ENCODE measurements at places on chromosomes 1 and 21.

DNA sequence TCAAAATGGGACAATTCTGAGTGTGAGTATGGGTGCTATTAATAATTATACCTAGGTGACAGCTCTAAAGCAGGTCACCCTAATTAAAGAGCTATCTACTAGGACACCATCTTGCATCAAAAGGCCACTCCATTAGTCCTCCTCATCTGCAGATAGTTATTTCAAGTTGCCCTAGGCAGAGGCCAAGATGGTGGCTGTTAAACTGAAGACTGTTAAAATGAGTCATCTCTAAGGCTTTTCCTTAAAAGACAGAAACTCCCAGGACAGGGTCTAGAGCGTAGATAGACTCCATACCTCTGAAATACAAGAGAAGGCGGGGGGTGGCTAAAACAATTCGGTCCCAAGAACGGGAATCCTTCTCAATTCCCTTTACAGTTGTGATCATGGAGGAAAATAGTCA, 4.5 kb upstream of the ZNF697 start:
- no peak for DNase-seq

- DNase-seq = no peak
These were observed 11.6 kb upstream of the DNAJC6 start for GRCh38 chr1:65297706-65298105.

DNA sequence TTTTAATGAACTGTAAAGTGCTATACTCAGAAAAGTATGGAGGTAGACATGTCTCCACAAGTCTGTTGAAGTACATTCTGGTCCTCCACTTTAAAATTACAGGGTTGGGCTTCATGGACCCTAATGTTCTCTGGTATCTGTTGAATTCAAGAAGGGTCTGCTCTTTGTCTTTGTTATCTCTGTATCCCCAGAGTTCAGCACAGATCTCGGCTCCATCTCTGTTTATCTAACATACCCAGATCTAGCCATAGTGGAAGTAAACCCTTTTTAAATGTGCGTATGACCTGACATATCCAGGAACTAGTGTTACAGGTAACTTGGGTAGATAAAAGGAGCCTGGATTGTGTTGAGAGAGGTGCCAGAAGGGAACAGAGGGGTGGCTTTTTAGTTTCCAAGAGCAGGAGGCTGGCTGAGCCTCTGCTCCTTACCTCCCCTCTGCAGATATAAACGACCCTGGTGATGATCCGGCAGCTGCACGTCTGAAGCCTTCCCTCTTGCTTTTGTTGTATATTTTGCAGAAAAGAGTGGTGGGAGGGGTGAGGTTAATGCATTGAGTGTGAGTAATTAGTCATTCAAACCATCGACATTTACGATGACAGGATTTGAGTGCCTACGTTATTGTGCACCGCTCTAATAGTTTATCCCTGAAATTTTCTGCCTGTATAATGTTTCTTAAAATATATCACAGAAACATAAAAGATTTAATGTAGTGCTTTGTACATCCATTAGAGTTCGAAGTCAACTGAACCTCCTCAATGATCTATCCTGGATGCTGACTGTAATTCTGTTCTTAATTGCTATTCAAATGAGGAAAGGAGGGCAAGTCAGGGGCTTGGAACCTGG, 30.8 kb downstream of the ELAVL4 start:
- DNase-seq = no peak

GRCh38 chr1:230261928-230262650, 164.0 kb downstream of the PGBD5 start:
- no peak for DNase-seq

DNA sequence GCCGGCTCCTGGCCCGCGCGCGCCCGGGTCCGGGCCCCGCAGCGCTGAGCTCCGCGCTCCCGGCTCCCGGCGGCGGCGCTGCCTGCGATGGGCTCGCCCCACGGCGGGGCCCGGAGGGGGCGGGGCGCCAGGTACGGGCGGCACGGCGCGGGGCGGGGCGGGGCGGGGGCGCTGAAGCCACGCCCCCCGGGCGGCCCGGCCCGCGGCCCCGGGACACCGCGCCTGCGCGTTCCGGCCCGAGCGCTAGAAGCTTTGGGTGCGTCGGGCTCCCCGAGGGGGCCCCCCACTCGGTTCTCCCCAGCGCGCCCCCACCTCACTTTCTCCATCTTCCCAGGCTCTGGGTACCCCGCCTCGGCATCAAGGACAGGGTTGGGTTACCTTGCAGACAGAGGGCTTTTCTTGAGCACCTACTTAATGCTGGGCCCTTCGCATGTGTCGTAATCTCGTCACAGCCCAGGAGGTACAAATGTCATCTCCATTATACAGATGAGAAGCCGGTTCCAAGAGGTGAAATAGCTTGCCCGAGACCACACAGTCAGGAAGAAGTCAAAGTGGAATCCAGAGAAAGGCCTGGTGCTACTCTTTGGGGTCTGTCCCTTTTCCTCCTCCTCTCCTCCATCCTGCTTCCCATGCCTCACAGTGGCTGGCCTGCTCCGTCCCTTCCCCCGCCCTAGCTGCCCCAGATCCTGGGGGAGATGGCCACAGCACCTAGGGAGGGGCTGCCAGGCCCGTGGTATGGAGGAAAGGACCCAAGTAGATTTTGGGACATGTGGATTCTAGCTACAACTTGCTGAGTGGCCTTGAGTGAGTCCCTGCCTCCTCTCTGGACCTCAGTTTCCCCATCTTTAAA, 46.5 kb downstream of the RAP1GAP start:
- DNase-seq = no peak

- no peak for DNase-seq
These were observed 6.3 kb downstream of the WASF2 start for GRCh38 chr1:27483659-27484058.

DNA sequence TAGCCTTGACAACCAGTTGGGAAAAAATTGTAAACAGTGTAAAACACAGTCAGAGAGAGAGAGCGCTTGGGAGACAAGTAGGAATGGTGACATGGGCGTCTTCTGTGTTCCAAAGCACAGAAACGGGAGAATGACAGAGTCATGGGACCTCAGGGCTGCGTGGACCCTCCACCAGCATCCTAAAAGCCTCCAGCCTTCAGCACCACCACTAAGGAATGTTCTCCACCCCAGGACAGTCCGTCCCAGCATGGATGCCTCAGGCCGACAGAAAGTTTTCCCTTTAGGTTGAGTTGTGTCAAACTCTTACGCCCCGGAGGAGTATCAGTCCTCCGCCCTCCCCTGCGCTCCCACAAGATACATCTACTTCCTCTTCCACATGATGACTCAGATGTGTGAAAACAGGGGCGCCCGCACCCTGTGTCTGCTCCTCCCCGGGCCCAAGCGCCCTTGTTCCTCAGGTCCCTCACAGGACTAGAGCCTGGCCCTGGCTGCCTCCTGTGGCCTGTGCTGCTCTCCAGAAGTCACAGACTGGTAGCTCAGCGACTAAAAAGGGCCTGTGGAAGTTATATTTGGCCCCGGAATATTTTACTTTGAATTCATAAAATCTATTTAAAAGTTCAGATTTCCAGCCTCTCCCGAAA, 63.9 kb upstream of the EFHD2 start:
- no peak for DNase-seq

GRCh38 chr1:80994934-80995333, 805.8 kb upstream of the ADGRL2 start:
- DNase-seq = peak; percentile 5

DNA sequence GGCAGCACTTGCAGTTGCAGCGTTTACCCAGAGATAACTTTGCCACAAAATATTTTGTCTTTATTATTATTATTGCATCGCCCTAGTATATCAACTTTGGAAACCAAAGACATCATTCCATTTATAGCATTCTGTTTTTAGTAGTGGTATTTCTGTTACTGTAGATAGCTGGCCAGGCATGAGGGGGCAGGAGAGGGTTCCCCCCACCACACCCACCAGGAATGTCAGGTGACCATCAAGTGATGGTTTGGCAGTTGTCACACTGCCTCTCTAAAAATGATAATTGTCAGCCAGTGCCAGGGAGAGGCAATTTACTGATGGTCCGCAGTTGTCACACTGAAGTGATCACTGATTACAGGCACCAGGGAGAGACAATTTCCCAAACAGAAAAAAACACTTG, 135.6 kb downstream of the TSEN15 start:
- DNase-seq = no peak

DNA sequence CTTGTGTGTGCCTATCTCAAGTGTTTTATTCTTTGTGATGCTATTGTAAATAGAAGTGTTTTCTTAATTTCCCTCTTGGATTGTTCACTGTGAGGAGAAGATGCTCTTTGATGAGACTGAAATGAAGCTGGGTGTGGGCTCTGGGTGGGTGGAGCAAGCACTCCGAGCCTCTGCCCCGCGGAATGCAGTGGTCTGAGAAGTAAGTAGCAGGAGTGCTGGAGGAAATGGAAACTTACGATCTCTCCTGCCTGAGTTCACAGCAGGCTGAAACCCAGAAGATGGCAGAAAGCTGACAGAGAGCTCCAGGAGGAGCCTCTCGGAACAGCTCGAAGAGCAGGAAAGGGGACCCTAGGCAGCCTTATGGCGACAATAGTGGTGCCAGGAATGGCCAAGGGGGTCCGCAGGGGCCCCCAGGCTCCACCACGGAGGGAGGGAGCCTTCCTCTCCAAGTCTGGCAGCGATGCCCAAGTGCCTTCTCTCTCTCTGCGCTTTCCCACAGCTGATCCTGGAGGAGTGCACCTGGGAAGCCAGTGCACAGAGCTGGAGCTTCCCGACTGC, 126.8 kb upstream of the COL6A1 start:
- no peak for DNase-seq

GRCh38 chr1:114587203-114587991, 6.0 kb upstream of the BCAS2 start:
- no peak for DNase-seq

- no peak for DNase-seq
These were observed 30.3 kb downstream of the DENND1B start for GRCh38 chr1:197744979-197745378.

- DNase-seq = no peak
These were observed 265.5 kb downstream of the ST6GALNAC3 start for GRCh38 chr1:76340056-76340455.

DNA sequence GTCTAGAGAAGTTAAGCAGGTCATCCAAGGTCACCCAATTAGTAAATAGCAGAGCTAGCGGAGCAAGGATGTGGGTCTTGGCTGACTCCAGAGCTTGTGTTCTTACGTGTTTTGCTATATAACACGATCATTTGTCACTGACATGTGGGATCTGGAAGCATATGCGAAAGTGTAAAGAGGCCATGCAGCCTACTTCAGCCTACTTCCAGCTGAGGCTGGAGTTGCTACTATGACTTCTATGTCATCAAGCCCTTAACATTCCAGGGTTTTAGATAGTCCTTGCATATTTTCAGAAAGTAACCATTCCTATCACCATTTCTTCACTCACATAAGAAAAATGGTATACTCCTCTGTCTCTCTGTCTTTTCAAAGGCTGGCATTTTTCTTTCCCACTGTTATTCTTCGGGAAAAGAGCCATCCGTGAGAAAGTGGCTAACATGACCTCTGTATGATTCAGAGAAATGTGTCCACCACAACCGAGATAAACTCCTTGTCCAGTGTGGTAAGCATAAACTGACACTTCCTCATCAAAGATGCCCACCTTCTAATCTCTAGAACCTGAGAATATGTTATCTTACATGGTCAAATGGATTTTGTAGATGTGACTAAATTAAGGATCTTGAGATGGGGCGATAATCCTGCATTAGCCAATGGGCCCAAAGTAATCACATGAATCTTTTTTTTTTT, 24.0 kb upstream of the ABL2 start:
- peak; percentile 59 for DNase-seq

DNA sequence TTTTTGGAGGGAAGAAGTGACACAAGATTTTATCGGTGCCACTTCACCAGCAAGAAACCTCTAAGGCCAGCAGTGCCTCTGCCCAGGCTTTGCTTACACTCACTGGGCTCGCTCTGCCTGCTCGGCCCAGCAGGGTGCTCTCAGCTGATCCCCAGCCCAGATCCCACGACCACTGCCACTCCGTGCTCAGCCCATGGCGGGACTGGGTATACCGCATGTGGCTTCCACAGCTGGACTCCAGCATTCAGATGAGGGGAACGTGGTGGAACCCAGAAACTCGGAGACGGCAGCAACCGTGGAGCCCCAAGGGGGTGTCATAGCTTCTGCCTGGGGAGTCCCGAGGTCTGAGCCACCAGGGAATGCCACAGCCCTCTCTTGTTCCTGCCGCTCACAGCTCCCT, 12.9 kb downstream of the USP25 start:
- no peak for DNase-seq

- DNase-seq = peak; percentile 73
These were observed 36.9 kb upstream of the C1orf105 start for GRCh38 chr1:172383536-172383935.

DNA sequence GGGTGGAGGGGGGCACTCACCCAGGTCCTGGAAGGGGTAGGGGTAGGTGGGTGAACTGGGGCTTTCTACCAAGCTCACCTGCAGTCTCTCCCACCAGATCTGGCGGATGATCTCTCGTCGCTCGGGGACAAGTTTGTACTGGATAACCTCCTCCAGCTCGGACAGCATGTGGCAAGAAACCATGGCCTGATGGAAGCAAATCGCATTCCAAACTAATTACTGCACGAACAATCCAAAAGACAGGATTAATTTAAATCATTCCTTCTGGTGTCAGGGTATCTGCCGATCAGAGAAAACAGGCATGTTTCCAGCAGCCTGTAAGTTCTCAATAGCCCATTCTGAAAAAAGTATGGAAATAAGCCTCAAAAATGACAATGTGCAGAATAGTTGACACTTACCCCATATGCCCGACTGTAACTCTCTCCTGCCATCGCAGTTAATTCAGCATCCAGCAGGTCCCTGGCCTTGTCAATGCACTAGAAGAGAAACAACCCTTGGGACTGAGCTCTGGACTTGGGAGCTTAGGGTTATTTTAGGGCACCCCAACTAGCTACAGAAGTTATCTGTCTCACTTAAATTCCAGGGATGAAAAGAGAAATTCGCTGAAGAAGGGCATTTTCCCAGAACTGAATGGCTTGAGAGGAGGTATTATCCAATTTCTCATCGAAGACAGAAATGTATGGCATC, 44.4 kb upstream of the ANGPTL7 start:
- DNase-seq = no peak

GRCh38 chr1:206735553-206736031, 35.0 kb upstream of the IL19 start:
- peak; percentile 56 for DNase-seq

GRCh38 chr21:36756527-36756926, 57.6 kb downstream of the SIM2 start:
- no peak for DNase-seq

- no peak for DNase-seq
These were observed 281.4 kb downstream of the RPS6KC1 start for GRCh38 chr1:213332491-213332890.

DNA sequence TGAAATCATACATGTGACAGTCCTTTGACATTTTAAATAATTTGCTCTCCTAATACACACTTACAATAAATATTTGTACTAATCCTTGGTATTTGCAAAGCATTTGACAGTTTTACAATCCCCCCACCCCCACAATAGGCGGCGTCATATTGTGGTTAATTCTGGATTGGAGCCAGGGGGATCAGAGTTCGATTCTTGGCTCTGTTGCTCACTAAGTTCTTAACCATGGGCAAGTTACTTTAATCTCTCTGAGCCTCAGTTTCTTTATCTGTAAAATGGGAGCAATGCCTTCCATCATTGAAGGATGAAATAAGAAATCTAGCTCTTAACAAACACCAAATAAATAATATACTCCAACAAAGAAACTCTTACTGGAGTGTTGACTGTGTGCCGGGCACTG, 23.8 kb downstream of the CACNA1S start:
- DNase-seq = no peak
